ENCODE measurements at places on chromosomes 2 and 18.

GRCh38 chr2:78034706-78035105 is 512.5 kb upstream of the LRRTM4 start:
- no peak for DNase-seq

GRCh38 chr18:13502585-13502984 is 223.8 kb downstream of the FAM210A start:
- no peak for DNase-seq

- no peak for DNase-seq
Observed at GRCh38 chr2:124267794-124268193, 242.7 kb downstream of the CNTNAP5 start.

- DNase-seq: no peak
Observed at GRCh38 chr18:74539289-74539688, 5.0 kb downstream of the CNDP1 start.

- no peak for DNase-seq
Observed at GRCh38 chr2:224722250-224722649, 6.1 kb upstream of the CCDC195 start.

DNA sequence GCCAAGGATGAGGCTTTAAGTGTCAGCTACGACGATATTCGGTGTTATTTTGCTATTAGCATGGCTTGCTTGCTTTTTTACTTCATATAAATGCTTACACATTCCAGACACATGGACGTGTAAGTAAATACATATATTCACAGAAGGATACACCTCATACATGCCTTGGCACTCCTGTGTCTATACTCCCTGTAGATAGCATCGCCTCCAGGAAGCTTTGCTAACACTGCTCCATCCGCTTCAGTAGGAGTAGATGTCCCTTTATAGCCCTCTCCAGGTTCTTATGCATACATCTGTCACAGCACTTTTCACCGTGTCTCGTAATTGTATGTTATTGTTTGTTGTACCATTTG is 27.5 kb upstream of the KCTD1 start:
- DNase-seq: no peak

DNA sequence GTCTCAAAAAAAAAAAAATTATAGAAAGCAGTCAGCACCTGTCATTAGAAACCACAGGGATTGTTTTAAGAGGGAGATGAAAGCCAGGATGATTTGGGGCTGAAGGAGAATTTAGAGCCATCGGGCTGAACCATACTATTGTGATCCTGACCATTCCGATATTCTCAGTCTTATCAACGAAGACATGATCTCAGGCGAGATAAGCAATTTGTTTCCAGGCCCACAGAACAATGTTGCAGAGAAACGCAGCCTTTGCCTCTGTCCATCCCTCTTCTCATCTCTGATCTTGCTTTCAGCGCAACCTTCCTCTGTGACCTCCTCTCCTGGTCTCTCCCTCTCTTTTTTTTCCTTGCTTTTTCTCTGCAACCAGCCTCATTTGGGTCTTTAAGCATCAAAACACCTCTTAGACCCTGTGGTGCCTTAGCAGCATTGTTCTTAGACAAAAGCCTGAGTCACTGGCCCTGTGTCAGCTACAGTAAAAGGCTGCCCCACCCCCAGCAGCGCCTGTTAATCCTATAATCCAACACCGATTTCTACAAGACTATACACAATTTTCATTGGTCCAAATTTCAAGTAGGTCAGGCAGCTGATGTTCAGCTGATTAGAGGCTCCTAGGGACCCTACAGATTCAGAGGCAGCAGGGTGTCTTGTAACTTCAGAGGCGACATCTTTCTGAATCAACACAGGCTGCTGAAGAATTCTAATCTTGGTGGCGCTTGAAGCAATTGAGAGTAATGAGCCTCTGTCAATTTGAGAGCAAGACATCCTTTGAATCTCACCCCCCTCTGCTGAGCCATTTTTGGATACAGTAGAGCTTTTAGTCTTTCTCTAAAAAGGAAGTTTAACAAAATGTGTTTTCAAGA is 206.0 kb downstream of the NCK2 start:
- no peak for DNase-seq

DNA sequence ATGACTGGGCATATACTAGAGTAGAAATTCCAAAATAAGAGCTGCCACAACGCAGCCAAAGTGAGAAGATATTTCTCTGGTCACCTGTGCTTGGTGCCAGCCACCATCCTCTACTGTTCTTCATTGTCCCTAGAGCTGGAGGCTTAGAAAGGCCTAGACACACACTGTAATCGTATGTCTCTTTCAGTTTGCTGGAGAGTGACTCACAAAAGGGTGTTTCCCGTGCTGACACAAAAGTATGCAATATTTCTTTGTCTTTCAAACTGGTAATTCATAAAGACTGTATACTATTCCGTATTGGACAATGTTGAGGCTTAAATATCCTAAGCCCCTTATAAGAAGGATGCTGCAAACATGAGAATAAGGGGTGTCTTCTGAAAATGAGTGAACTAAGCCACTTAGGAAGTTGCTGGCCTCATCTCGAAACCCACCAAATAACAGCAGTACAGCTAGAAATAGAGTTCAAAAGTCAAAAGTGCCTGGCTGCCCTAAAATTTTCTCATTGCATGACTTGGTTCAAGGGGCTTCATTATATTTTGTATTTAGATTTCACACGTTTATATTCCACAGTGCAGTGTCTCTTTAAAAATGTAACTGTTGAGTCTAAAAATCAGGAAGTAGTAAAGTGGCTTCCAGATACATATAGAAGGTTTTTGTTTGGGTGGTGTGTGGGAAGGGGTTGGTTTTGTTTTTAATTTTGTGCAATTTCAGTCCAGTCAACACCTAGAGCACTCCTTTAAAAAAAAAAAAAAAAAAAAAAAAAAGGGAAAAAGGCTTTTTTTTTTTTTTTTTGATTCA is 601.1 kb downstream of the ARHGAP15 start:
- DNase-seq: no peak

GRCh38 chr2:99404039-99404796 is 67.0 kb downstream of the EIF5B start:
- no peak for DNase-seq

- DNase-seq: no peak
Observed at GRCh38 chr2:227411320-227411989, 23.7 kb upstream of the SCYGR1 start.

GRCh38 chr2:233707940-233708644 is 4.6 kb upstream of the UGT1A5 start:
- DNase-seq: no peak

DNA sequence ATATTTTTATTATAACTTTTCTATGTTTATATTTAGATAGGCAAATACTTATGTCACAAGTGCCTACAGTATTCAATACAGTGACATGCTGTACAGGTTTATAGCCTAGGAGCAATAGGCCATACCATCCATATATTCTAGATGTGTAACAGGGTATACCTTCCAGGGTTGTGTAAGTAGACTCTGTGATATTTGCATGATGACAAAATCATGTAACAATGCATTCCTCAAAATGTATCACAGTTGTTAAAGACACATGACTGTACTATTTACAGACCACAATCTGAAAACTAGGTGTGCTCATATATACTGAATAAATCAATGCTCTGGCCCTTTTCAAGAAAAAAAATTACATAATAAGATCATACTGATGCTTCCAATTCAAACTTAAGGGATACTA is 433.2 kb upstream of the RGPD4 start:
- DNase-seq: no peak

- DNase-seq: no peak
Observed at GRCh38 chr2:165820296-165820695, 26.2 kb upstream of the GALNT3 start.

- no peak for DNase-seq
Observed at GRCh38 chr2:108575132-108575966, 41.1 kb downstream of the LIMS1 start.

DNA sequence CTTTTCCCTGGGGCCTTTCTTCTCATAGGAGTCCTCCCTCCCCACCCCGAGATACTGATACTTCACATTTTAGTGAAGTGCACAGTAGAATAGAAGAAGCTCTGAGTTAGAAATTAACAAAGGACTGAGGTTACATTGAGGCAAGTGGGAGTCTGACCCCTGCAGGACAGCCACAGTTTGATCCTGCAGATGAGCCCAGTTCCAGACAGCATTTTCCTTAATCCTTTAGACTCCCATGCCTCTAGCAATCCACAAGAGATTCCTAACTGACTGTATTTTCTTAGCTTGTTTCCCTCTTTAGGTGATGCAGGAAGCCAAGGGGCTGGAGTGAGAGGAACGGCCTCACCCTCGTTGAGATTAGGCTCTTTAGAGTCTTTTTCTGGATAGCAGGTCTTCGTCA is 204.0 kb downstream of the CYRIA start:
- no peak for DNase-seq

DNA sequence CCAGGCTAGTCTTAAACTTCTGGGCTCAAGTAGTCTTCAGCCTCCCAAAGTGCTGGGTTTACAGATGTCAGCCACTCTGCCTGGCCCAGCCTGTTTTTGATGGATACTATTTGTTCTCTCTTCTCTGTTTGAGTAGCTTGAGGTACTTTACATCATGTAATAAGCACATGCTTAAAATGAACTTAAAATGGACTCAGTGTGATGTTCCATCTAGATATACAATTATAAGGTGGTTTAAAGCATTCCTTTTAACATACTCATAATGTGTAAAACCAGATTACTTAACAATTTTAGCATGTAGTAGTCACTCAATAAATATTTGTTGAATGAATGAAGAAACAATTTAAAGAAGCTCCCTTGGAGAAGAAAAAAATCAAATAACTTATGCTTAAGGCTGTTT is 9.6 kb downstream of the PTPRM start:
- no peak for DNase-seq

GRCh38 chr2:74361327-74361726 is 18.1 kb upstream of the SLC4A5 start:
- no peak for DNase-seq

DNA sequence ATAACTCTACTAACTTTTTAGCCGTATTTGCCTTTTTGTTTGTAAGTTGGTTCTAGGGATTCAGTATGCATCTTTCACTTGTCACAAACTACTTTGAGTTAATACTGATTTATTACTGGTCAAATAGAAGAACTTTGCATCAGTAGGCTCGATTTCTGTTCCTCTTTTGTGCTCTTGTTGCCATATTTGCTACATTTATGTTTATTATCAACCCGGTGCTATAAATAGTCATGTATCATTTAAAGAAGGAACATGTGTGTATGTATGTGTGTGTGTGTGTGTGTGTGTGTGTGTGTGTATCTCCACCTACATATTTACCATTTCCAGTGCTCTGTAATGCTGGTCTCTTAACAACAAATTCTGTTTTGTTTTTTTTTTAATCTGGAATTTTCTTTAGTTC is 79.6 kb upstream of the B3GNT7 start:
- DNase-seq: no peak

DNA sequence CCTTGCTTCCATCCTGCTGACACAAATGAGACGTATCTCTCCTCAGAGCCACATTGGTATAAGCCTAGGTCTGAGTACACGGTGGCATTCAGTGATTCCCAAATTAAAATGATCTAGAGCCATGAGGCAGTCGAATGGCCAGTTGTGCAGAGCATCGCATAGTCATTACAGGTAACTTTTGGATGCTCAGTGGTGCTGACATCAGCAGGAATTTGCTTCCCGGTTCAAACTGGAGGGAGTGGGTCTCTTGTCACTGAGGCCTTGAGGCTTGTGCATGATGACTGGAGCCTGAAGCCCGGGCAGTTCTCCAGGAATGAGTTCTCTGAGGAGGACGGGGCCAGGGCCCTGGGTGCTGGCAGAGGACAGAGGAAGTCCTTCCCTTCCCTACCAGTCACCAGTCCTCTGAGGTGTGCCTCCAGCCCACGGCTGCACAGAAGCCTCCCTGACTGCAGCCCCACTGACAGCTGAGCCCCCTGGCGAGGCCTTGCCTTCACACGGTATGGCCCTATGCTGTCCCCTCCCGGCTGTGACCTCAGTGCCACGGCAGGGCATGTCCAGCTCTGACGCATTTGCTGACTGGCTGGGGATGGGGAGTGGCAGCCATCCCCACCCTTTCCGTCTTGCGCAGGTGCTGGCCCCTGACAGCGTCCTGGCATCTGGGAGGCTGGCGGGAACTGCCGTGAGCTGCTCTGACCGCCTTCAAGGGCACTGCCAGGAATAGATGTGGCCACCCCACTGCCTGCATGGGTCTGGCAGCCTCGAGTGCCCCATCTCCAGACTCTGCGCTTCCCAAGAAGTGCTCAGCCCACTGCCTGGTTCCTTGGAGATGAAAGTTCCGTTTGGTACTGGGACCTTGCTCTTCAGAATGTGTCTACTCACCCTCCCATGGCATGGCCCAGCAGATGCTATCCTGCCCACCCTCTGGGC is 117.4 kb downstream of the CELF4 start:
- DNase-seq: no peak

DNA sequence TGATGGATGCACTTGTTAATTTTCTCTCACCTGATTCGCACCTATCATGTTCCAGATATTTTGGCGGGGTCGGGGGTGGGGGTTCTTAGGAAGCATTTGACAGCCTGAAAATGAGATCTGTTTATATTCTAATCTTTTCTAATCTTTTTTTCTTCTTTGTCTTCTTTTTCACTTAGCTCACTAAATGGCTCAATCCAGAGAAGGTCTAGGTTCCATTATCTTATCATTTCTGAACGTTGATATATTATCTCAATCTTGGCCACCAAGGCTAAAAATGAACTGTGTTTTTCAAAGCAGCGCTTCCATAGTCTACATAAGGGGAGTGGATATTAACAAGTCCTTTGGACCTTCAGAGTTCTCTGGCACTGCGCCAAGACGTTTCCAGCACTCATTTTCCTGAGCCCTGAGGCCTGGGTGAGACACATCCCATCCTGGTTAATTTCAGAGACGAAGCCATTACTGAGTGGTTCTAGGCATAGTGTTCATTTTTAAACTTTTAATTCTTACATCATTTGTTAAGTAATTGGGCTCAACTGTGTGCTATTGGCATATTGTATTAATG is 229.0 kb downstream of the SOX11 start:
- no peak for DNase-seq

DNA sequence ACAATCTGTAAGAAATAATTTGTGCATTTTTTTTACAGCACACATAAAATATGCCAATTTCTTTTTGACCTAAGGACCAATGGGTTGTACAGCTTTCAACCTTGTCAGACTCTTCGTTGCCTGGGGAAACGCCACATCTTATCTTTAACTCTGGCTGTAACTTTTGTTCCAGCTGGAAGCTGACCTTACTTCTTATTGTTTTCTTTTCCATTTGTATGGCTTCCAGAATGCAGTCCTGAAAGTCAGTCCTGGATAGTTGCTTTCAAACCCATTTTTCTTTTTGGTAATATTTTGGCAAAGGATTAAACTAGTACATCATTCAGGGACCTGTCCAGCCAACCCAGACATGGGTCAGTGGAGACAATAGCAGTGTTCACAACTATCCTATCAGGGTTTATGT is 686.5 kb upstream of the CDH2 start:
- no peak for DNase-seq

GRCh38 chr2:144358979-144359541 is 160.9 kb downstream of the ZEB2 start:
- DNase-seq: no peak
